ENCODE measurements at places on chromosomes 1 and 21.
A peak's percentile ranks its signal among the peaks of the same experiment; 100 is the strongest.

- H3K4me1 ChIP-seq = no peaks in the 10 kb centered on the region
- no peak overlapping the region for H3K27ac ChIP-seq
- H3K36me3 ChIP-seq = no peaks in the 10 kb centered on the region
- H3K4me3 ChIP-seq = no peak overlapping the region
- H3K27me3 ChIP-seq = peaks cover 6% of the 10 kb centered on the region
- no peak for DNase-seq
Observed at GRCh38 chr1:35762141-35762540, 7.6 kb downstream of the CLSPN start.

DNA sequence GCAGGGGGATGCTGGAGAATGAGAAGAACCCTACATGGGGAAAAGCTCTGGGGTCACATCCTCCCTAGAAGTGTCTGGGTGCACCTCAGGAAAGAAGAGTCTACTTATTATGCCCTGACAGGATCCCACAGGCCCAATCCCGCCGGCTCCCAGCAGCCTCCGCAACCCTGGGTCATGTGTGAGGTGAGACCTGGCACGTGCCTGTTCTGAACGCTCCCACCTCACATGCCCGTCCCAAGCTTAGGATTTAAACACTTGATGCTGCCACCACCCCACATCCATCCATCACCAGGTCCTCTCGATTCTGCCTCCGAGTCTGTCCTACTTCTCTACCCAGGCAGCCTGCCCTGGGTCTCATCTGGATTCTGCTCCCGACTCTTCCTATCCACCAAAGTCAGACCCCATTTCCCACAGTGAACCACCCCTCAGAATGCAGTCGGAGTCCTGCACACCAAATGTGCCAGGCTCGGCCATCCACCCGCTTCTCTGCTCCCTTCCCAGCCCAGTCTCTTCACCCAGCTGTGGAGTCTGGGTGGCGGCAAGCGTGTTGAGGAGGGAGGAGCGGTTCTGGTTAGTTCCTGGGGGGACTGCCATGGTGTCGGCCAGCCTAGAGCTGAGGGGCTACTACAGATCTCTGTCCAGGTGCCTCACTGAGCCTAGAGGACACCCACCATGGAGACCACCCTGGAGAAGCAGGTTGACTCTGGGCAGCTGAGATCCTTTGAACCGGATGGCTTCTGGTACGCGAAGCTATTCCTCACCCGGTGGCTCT is 23.9 kb downstream of the SLC2A1 start:
- no peak for DNase-seq
- no peak overlapping the region for H3K4me3 ChIP-seq
- H3K27ac ChIP-seq = no peak overlapping the region
- H3K27me3 ChIP-seq = no peaks in the 10 kb centered on the region
- H3K36me3 ChIP-seq = no peaks in the 10 kb centered on the region

GRCh38 chr1:59747420-59748024 is 67.2 kb upstream of the HOOK1 start:
- no peak overlapping the region for H3K4me3 ChIP-seq
- no peaks in the 10 kb centered on the region for H3K36me3 ChIP-seq
- peaks cover 26% of the 10 kb centered on the region for H3K4me1 ChIP-seq
- no peaks in the 10 kb centered on the region for H3K27me3 ChIP-seq
- H3K27ac ChIP-seq = no peak overlapping the region
- no peak for DNase-seq

GRCh38 chr1:223780949-223781348 is 64.8 kb downstream of the TP53BP2 start:
- H3K27me3 ChIP-seq = no peaks in the 10 kb centered on the region
- H3K27ac ChIP-seq = no peak overlapping the region
- DNase-seq = no peak
- H3K36me3 ChIP-seq = no peaks in the 10 kb centered on the region

GRCh38 chr1:110004583-110004982 is 20.0 kb downstream of the AHCYL1 start:
- H3K27me3 ChIP-seq = no peaks in the 10 kb centered on the region
- H3K4me1 ChIP-seq = peaks cover 74% of the 10 kb centered on the region
- peak overlapping the region; percentile 87 for H3K27ac ChIP-seq
